ENCODE measurements at places on chromosomes 2 and 18.

- DNase-seq = no peak
Measured at GRCh38 chr18:35144698-35145097, 96.1 kb upstream of the ZNF397 start.

DNA sequence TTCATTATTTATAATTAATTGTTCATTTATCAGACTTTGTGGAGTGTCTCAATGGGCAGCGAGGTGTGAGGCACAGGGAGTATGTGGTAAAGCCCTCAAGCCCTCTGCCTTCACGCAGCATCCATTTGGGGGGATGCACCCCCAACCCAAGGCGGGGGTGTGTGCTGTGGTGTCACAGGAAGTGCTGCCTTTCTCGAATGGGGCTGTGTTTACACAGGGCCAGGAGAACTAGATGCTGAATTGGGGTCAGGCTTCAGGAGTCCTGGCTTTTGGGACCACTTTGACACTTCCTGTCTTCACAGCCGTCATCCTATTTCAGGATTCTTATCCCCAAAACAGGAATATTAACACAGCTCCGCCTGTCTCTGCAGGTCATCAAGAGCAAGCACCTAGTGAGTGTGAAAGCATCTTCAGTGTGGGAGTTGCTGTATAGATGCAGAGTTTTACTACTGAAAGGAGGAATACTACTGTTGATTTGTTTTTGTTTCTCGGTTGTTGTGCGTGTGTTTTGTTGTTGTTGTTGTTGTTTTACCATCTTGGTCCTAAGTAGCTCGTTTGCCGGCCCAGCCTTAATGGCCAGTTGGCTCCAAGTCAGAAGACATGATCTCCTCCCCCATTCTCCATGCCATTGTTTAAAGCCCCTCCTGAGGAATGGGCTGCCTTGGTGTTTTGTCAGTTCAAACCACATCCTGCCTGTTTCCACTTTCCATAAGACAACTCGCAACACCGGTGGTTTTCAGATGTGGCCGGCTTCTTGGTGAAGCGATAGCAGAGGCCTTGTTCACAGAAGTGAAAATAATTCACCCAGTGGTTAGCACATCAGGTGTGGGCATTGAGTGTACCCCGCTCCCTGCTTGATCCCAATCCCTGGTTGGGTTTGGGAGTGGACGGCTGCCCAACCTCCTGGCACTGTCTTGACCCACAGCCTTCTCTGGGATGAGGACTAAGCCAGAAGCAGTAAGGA, 221.3 kb downstream of the BCL2 start:
- DNase-seq = no peak

DNA sequence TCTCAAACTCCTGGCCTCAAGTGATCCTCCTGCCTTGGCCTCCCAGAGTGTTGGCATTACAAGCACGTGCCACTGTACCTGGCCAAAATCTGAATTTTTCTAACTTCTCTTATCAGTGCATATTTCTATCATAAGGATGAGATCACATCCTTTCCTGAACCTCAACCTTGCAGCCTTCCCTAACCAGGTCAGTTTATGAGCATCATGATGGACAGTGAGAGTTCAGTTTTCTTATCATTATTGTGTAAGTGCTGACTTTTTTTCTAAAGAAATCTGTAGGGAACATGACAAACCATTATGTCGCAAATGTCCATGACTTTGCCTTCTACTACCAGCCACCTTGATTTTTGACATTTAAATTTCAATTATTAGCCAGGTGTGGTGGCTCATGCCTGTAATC, 31.5 kb downstream of the MRPL33 start:
- DNase-seq = peak; percentile 56

DNA sequence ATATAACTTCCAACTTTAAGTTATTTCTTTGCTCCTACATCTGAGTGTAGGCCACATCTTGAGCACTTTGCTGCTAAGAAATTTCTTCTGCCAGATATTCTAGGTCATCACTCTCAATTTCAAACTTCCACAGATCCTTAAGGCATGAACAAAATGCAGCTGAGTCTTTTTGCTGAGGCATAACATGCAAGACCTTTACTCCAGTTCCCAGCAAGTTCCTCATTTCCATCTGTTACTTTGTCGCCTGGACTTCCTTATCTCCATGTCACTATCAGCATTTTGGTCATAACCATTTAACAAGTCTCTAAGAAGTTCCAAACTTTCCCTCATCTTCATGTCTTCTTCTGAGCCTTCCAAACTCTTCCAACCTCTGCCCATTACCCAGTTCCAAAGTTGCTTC, 1077.3 kb upstream of the TMEFF2 start:
- no peak for DNase-seq

DNA sequence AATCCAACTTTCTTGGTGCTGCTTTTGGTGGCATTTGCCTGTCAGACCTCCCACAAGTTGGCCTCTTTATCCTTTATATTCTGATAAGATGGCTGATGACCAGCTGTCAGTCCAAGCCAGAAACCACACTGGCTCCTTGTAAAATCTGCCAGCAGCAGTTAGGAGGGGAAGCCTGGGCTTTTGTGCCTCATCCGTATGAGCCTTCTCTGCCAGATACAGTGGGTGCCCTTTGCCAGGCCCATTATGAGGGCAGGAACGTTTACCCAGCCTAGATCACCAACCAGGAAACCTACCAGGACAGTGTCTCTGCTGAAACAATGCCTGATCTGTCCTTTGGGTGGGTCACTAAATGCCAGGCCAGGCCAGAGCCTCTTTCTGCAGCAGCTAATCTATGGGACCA, 202.9 kb upstream of the SP5 start:
- DNase-seq = no peak

GRCh38 chr18:27845897-27846296, 331.0 kb downstream of the CDH2 start:
- DNase-seq = no peak

DNA sequence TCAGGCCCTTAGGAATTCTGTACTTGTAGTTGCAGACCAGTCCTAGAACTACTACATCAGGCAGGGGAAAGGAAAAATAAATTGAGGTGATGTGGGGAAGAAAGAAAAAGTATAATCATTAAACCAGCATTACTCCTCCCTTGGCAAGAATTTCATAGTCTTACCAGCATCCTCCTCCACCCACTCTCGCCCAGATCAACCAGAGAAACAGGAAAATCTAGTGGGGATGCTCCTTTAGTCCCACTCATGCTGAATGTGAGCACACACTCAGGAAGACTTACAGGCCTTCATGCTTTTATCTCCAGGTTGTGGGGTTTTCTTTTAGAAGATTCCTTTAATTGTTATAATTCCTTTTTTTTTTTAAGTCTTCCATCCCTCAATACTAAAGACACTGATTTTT, 129.3 kb upstream of the CCDC150 start:
- no peak for DNase-seq

- DNase-seq = no peak
Measured at GRCh38 chr18:6891788-6892187, 162.3 kb downstream of the ARHGAP28 start.

GRCh38 chr2:169114056-169114455, 44.7 kb downstream of the DHRS9 start:
- DNase-seq = no peak

GRCh38 chr2:86017901-86018896, 87.5 kb downstream of the POLR1A start:
- peak; percentile 31 for DNase-seq

GRCh38 chr2:128983094-128983493, 664.4 kb upstream of the HS6ST1 start:
- no peak for DNase-seq

DNA sequence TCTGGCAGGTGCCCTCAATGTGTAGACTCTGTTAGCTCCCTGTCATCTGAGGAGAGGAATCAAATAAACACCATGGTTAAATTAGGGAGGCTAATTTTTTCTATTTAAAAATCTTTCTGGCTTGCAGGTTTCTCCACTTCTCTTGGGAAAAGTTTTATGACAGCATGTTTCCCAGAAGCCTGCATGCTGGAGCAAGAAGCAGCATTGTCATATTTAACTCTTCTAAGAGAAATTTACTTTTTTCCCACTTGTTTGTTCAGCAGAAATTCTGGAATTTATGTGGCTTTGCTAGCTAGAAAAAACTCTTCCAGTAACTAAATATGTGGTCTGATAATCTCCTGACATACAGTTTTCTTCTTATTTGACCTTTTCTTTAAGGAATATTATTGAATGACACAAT, 230.5 kb downstream of the PARD3B start:
- no peak for DNase-seq

GRCh38 chr2:12007282-12007681, 260.9 kb downstream of the LPIN1 start:
- no peak for DNase-seq

DNA sequence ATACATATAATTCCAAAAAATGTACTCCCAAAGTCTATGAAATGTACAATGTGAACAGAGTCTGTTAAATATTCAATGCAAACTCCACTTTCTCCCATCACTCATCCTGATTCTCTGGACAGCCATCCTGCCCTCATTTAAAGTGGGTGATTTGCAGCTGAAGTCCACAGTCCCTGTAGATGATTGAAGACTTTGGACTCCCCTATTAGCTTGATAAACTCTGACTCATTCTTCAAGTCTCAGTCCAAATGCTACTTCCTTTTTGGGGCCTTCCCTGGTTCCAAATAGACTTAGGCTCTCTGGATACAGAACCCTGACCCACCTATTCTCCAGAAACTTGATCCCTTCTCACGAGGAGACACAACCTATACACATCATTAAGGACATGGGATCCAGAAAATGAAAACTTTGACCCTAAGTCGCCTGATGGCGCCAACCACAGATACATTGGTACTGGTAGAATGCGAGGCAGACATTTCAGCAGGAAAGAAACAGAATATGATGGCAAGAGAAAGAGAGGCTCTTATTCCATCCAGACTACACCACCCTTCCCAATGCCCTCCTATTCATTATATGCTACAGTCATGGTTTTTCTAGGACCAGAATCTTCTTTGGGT, 122.7 kb downstream of the VIT start:
- DNase-seq = no peak

DNA sequence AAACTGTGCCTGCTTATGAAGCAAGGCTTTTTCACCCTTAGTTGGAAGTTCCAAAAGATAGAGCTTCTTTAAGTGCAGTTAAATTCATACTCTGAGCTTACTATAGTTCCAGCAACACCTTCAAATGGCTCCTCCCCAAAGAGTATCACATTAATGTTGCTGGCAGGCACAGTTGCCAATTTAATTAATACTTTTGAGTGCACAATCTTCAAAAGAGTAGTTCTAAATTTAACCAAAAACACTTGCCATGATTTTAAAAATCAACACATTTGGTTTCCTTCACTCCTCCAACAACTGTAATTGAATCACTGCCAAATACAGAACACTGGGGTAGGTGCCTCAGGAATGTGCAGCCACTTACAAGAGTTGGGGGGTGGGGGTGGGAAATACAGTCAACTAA, 150.6 kb upstream of the UBE2E3 start:
- DNase-seq = no peak

- DNase-seq = no peak
Measured at GRCh38 chr2:120605231-120605935, 130.3 kb upstream of the GLI2 start.

DNA sequence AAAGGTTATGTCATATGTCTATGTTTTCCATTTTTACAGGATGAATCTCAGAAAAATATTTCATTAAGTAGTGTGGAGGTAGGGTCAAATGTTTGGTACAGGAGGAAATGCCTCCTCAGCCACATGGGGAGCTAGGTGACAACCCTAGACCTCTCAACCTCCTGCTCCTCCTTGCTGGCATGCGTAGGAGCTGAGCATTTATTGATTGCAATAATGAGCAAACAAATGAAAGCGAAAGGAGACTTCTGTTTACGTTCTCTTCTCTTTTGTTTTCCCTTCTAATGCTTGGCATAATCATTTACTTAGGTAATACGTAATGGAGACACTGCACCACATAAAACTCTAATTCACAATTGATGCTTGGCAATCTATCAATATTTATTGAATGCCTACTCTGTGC, 95.1 kb upstream of the CCBE1 start:
- DNase-seq = no peak

DNA sequence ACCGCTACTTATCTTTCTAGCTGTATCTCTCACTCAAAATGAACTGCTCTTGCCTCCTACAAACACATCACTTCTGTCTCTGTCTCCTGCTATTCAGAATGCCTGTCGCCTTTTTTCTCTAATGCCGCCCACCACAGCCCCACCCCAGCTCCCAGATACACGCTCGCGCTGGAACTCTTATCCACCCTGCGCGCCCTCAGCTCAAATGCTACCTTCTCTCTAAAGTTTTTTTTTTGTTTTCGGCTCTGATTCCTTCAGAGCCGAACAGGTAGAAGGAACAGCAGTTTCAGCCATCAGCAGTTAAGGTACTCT, 3.9 kb upstream of the SOS1 start:
- no peak for DNase-seq

DNA sequence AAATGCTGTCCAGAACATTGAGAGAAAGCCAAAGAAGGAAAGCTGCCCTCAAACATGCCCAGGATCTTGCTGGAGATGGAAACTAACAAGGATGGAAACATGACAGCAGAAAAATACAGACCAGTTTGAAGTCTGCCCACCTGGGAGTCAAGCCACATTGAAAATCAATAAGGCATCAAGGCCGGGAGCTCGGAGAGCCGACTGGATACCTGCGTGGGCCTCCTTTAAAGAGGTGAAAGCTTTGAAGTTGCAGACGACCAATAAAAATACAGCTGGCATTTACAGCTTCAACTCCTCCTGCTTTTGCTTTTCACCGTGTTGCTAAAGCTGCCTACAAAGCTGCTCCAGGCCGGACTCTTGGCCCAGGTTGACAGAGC, 279.7 kb downstream of the SRBD1 start:
- no peak for DNase-seq

- DNase-seq = no peak
Measured at GRCh38 chr2:62627667-62628066, 77.8 kb upstream of the EHBP1 start.

DNA sequence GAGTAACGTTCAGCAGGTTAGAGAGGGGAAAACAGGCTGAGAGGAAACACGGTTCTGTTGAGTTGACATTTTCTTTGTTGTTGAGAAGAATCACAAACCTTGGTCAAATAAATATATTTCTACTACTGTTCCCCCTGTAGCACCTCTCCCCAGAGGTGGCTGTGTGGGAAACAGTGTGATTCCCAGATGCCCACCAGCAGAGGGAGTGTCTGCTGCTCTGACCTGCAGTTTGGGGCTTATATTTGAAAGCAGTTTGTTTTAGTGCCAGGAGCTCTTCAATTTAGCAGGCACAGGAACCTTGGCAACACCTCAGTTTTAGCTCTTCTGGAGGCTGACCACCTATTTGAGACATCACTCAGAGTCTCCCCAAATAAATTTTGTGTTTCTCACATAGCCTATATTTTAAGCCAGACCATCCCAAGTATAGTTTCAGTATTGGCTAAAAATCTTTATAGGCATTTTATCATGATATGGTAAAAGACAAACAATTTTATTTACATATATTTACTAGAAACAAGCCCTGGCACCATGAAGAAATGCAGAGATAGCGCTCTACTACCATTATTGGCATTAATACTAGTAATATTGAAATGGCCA, 75.7 kb downstream of the PIK3C3 start:
- DNase-seq = no peak

- no peak for DNase-seq
Measured at GRCh38 chr2:222568865-222569264, 87.0 kb downstream of the FARSB start.

- DNase-seq = no peak
Measured at GRCh38 chr2:86633155-86633651, 9.5 kb upstream of the RNF103 start.

- DNase-seq = no peak
Measured at GRCh38 chr2:60366135-60366712, 187.2 kb downstream of the BCL11A start.

GRCh38 chr18:48676346-48676745, 137.5 kb downstream of the CTIF start:
- peak; percentile 17 for DNase-seq

GRCh38 chr2:86069091-86069685, 36.5 kb downstream of the POLR1A start:
- DNase-seq = no peak

- DNase-seq = no peak
Measured at GRCh38 chr2:11582612-11582861, 48.7 kb downstream of the GREB1 start.

- DNase-seq = no peak
Measured at GRCh38 chr18:38074298-38074876, 508.8 kb upstream of the CELF4 start.

Measured in RCC 7860 (cell line).